Activated naive CD4-positive, alpha-beta T cell treated with anti-CD3 and anti-CD28 coated beads, Interleukin-2, amount 50 U/mL, for 16 hours (primary cell): ENCODE measurements at places on chromosomes 16 and 17.

DNA sequence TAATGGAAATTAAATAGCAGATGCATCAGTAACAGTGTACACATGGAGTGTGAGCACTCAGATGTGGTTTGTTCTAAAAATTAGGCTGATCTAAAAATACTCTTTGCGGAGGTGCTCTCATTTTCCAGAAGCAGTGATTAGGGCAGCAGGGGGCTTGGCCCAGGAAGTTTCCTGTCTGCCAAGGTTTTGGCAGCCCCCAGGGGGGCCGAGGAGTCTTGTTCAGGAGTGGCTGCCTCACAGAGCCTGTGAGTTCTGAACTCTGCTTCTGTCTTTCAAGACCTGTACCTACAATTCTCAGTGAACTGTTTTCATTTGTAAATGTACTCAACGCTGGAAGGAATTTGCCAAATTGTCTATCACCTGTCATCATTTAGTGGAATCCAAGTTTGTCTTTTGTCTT lies 388.4 kb upstream of the CDH11 start:
- no peak for DNase-seq

DNA sequence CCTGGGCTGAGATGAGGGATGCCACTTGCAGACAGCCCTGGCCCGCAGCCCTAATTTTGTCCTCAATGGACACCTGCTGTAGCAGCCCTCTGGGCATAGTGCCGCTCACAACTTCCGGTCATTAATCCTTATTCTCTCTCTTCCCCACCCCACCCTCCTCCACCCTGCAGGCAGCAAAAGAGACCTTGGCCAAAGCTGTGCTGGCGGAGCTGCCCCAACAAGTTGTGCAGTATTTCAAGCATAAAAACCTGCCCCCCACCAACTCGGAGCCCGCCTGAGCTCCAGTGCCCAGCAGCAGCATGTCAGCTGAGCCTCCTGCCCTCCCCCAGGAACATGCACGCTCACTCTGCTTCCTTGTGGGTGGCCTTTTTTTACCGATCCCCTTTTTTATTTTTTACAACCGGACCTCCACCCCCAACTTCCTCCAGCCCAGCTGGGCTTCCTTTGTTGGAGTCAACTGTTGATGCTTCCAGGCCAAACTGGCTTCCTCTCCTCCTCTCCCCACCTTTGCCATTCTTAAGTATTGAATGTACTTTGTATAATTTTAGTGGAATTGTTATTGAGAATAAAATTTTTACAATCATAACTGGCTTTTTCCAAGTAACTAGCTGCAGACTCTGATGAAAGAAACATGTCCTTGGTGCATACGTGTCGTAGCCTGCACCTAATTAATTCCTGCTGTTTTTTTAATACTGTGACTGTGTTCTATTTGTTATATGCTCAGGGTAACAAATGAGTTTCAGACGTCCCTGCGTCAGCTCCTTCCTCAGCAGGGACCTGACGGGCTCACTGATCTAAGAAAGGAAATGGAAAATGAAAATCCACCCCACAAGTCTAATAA lies 38.2 kb downstream of the PSME3IP1 start:
- DNase-seq: no peak

DNA sequence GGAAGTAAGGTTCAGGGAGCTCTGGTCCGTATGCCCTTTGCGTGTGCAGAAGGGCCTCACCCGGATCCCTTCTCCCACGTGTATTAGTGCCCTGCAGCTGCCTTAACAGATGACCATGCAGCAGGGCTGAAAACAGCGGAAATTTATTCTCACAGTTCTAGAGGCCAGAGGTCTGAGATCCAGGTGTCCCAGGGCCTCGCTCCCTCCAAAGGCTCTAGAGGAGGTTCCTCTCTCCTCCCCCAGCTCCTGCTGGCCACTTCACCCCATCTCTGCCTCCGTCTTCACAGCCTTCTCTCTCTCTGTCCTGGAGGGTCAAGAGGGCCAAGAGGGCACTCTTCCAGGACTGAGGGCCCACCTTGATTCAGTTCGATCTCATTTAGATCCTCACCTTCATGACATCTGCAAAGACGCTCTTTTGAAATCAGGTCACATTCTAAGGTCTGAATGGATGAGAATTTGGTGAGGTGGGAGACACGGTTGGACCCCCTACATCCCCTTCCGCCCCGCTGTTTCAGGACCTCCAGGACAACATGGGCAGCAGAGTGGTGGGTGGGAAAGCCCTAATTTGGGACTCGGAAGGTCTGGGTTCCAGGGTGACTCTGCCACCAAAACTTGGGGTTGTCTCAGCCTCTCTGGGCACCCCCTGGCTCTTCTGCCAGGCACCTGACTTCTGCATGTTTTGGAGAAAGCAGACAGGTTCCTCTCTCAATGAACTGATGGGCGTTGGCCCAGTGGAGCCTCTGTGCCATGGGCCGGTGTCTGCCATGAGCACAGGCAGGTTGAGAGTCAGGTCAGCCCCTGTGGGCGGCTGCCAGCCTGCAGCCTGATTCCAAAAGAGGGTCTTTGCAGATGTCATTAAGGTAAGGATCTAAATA lies 361.2 kb downstream of the SEC14L1 start:
- DNase-seq: no peak

- DNase-seq: no peak
Observed at GRCh38 chr17:34673516-34673915, 94.1 kb downstream of the TMEM132E start.

- no peak for DNase-seq
Observed at GRCh38 chr17:76039121-76039520, 12.0 kb upstream of the EVPL start.

DNA sequence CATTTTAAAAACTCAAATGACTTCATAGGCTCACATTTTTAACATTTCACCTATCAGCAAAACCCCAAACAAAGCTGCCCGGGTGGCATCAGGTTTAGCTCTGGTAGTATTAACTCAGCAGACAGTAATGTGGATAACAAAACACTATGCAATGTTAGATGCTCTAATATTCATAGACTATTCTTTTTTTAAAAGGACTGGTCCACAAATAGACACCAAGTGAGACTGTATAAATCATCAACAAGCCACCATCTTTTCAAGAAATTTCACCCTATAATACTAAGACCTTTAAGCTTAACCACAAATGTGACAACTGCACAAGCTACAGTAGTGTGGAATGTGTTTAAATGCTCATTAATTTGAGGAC lies 20.2 kb downstream of the SNN start:
- DNase-seq: no peak

DNA sequence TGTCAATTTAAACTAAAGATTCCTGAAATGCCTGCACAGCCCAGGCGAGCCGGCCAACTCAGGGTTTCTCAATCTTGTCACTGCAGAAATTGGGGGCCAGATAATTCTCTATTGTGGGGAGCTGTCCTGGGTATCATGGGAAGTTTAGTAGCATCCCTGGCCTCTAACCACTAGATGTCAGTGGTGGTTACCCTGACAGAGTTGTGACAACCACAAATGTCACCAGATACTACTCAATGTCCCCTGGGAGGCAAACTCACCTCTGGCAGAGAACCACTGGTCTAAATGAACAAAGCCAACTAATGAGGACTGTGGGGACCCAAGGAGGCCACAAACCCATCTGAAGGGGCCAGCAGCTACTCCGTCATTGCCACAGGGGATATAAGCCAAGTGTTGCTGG lies 90.9 kb downstream of the MYH11 start:
- no peak for DNase-seq

GRCh38 chr17:9414471-9414870 lies 161.1 kb downstream of the STX8 start:
- no peak for DNase-seq

DNA sequence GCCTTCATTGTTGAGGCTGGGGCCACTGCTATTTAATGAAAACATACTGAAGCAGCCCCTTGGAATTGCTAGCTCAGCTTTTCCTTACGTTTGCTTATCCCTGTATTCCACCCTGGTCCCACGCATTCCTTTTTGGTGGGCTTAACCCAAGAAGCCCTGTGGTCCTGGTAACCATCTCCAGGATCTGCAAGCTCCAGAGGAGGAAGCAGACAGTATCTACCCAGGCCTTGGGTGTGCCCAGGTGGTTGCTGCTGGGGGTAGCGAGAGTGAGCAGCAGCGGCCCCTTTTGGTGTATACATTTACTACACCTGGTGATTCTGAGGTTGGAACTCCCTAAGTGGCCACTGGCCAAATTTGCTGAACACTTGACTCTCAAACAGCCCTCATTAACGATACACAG lies 97.7 kb downstream of the CBLN1 start:
- no peak for DNase-seq

DNA sequence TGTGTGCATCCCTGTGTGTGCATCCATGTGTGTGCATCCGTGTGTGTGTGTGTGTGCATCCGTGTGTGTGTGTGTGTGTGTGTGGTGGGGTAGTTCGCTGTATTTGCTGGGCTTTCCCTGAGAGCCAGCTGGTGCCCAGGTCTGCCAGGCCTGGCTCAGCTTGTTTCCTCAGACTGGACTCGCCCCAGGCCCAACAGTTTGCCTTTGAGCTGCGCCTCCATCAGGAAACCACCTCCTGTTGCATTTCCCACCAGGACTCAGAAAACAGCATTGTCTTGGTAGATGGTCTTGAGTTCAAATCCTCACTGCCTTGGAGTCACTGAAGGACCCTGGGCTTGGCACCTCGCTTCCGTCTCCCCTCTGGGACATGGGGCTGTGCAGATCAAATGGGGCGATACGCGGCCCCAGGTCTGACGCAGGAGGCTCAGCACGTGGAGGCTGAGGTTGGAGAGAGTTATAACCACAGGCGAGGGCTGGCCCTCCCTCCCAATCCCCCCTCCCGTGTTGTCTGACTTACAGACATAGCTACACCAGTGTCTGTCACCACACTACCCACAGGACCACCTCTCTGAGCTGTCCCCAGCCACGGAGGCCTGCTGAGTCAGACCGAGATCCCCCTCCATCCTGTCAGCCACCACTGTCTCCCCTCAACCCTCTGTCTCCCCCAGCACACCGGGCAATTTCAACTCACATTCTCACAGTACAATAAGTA lies 4.7 kb downstream of the ITGAE start:
- no peak for DNase-seq

GRCh38 chr16:15581127-15581815 lies 61.7 kb downstream of the MARF1 start:
- no peak for DNase-seq

- DNase-seq: peak; percentile 61
Observed at GRCh38 chr16:31458073-31458843, 1.0 kb upstream of the ARMC5 start.

GRCh38 chr16:27795992-27796614 lies 246.2 kb downstream of the KATNIP start:
- DNase-seq: no peak

DNA sequence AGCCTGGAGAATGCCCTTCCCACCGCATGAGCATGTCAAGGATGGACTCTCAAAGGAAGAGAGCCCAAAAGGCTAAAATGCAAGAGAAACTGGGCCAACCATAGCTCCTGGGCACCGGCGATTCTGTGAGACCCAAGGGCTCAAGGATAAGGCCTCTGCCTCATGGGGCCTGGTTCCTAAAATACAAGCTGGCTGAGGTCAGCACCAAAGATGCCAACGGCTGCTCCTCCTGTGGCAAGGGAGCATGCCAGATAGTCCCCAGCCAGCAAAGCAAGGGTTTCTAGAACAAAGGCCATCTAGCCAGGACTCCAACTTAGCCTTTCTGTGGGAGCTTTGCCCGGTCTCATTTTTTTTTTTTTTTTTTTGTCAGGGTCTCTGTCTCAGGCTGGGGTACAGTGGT lies 20.1 kb downstream of the GPRC5B start:
- no peak for DNase-seq

DNA sequence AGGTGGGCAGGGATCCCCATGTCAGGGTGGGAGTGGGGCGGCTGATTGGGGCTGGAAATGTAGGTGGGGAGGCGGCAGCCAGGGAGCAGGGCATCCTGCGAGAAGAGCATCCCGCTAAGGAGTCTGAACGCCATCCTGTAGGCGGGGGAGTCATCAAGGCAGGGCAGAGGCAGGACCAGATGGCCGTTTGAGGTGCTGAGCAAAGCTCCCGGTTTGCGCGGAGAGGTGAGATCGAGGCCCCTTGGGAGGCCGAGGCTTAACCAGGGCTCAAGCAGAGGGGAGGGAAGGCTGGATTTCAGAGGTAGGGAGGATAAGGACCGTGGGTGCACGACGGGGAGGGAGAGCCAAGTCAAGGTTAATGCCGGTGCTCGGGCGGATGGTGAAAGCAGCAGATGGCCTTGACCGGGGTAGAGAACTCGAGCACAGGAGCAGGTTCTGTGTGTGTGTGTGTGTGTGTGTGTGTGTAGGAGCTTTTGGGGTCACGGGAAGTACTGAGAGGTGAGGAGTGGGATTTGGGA lies 472 bp upstream of the NME2 start:
- peak; percentile 37 for DNase-seq

GRCh38 chr16:78503602-78504001 lies 404.1 kb downstream of the WWOX start:
- no peak for DNase-seq

- DNase-seq: peak; percentile 69
Observed at GRCh38 chr16:29811170-29811895, 660 bp upstream of the PRRT2 start.

DNA sequence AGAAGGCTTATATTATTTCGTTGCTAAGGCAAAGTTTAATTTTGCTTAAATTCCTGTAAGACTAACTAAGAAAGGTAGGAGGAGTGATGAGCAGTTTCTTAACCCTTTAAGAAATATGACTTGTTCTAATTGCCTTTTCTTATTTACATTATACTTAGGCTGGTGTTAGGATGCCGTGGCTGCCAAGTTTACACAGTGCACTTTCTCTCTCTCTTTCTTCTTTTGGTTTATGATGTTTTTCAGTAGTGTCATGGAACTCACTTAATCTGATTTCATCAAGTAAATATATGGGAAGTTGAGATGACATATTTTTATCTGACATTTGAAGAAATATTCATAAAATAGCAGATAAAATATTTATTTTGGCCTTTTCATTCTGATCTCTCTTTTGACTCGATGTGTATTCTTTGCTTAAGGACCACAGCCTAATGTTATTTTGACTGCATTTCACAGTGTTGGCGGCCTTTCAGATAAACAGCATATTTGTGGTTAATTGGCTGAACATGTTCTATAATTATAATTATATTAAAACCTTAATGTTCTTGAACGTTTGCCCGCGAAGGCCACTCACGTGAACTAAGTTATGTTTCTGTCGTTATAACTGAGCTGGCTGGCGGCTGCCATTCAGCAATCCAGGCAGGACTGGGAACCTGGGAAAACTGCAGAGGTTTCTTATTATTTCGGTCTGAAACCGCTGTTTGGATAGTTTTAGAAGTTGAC lies 191.6 kb downstream of the WWOX start:
- no peak for DNase-seq

GRCh38 chr17:8629371-8630226 lies 926 bp downstream of the MYH10 start:
- peak; percentile 11 for DNase-seq

GRCh38 chr17:59107306-59107670 lies 608 bp upstream of the TRIM37 start:
- no peak for DNase-seq

DNA sequence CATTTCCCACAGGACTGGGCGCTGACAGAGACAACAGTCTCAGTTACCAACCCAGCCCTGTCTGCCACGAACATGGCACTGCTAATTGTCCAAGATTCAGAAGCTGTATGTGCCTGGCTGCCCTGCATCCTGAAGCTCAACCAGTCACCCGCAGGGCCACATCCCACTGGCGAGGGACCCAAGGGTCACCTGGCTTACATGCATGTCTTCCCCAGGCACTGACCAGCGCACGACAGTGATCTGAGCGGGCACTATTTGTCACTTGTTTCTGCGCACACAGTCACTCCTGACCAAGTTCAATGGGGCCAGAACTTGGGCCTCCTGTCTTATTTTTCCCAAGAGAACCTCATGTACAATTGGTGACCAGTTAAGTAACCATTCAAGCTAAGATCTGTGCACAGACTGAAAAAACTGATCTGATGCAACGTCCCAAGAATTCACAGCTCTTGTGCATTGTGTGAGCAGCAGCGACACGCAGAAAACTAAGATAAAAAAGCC lies 13.1 kb downstream of the USP7 start:
- DNase-seq: no peak
